ENCODE measurements at places on chromosomes 7 and 10.
A peak's percentile ranks its signal among the peaks of the same experiment; 100 is the strongest.

DNA sequence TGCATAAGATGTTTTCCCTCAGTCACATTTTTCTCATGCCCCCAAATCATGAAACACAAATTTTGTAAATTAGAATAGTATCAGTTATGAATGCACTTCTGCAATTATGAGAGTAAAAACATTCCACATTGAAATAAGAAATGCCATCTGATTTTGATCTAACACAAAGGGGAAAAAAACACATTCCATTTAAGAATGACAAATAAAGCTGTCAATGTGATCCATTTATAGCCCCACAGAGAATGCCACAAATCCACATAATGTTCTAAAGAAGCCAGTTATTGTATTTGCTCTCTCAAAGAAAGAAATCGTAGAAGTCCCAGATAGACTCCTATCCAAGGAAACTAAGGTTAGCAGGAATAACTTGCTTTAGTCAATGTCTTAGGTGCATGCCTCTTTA lies 48.7 kb upstream of the RHOBTB1 start:
- no peak for DNase-seq

DNA sequence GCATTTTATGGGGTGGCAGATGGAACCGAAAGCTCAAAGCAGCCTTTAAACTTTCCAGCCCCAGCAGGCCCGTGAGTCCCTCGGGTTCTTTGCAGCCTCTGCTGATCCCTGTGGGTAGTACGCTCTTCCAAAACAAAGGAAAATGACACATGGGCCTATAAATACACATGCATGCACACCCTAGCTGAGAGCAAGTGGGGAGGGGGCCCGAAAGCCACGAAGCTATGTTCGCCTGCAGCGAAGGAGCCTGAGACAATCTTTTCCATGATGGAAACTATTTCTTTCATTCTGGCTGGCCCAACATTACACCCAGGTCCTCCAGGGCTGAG lies 32.2 kb downstream of the CALML5 start:
- no peak for DNase-seq

DNA sequence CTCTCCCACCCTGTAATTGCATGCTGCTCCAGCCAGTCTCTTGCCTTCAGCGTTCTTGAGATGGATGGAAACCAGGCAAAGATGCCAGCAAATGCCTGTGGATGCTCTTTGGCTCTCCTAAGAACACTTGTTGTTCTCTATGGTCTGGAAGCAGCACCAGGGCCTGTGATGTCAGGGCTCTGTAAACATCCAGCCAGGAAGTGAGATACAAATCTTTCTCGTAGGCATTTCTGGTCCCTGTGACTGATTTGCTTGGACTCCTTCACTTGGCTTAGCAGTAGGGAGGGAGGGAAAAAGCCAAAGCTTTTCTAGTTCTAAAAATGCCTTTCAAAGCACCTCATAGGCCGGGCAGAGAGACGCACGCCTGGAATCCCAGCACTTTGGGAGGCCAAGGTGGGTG lies 201.3 kb downstream of the REEP3 start:
- DNase-seq = no peak

- no peak for DNase-seq
Measured at GRCh38 chr7:32218741-32219288, 148.6 kb upstream of the PDE1C start.

GRCh38 chr7:66146701-66147100 lies 32.1 kb downstream of the CRCP start:
- DNase-seq = no peak

DNA sequence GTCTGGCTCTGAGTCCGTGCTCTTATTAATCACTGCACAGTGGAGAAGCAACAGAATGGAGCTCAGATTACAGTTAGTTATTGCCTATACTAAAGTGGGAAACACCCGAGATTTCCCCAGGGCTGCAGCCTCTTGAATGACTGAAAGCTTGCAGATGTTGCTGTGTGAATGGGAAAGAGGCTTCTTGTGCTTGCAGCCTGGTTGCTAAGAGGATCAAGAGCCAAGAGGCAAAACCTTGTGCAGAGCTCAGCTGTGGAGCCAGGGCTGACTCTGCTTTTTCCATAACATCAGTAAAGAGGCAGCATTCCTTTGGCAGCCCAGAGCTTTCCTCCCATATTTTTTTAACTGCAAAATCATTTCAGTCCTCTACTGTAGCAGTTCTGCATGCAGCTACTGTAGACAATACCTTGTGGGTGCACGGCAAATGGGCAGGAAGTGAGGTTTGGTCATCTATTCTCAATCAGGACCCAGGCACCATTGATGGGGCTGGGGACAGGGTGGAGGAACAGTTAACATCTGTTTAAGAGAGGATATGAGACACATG lies 86.5 kb downstream of the RALA start:
- no peak for DNase-seq

- DNase-seq = no peak
Measured at GRCh38 chr10:113175176-113175575, 225.1 kb downstream of the TCF7L2 start.

DNA sequence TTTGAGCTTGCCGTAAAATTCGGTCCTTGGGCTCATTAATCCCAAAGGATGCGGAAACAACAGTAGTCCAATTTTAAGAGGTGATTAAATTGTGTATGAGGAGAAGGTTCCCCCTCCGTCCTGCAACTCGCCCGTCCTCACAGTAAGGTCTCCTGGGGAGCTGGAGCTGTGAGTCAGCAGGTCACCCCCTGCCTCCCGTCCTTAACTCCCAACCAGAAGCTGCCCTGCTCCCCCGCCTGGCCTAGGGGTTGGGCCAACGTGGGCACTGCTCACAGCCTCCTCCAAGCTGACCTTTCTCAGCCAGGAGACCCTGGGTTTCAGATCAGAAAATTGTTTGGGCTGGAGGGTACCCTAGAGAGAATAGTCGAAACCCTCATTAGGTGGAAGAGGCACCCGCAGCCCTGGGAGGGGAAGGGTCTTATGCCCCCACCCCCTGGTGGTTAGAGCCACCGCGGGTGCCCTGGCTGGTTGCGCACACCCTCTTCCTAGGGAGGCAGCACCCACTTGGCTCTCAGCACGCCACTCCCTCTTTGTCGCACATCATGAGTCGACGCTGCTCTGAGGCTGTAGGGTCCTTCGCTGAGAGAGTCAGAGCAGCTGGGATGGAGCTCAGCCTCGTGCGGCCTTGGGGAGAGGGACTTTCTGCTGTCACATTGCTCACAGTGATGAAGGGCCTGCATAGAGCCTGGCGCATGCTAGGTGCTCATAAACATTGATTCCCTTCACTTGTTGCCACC lies 131.2 kb downstream of the TACC2 start:
- DNase-seq = no peak

DNA sequence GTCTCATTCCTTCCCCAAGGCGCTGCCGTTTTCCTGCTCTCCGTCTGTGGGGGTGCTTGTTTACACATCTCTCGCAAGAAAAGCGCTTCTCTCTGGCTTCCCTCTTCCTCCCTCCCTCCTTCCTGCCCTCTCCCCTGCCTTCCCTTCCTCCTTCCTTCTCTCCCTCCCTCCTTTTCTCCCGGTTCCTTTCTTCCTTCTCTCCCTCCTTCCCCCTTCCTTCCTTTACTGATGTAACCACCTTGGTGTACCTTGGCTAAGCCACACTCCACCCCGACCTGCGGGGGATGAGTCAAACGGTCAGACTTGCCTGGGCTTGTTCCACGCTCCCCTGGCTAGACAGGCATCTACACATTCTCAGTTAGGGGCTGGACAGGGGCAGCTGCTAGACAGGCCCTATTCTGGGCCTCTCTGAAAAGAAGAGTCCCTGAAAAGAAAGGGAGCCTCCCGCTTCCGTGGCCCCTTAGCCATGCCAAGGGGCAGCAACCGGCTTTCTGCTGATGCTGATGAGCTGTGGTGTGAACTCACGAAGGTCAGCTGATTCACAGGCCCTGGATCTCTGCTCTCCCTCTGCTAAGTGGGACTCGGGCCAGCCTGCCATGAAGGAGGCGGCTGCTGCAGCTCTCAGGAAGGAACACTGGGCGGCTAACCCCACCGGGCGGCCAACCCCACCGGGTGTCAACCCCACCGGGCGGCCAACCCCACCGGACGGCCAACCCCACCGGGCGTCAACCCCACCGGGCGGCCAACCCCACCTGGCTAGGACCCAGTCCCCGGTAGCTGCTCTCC lies 216.8 kb downstream of the TCERG1L start:
- DNase-seq = no peak

GRCh38 chr10:84599254-84599653 lies 270.9 kb downstream of the CCSER2 start:
- DNase-seq = no peak

GRCh38 chr7:77337456-77337990 lies 78.6 kb downstream of the GSAP start:
- DNase-seq = no peak

GRCh38 chr7:156039971-156040677 lies 227.9 kb upstream of the SHH start:
- DNase-seq = no peak

- no peak for DNase-seq
Measured at GRCh38 chr10:129448539-129448938, 18.5 kb upstream of the MGMT start.

- DNase-seq = no peak
Measured at GRCh38 chr7:54814401-54814800, 55.4 kb upstream of the SEC61G start.

DNA sequence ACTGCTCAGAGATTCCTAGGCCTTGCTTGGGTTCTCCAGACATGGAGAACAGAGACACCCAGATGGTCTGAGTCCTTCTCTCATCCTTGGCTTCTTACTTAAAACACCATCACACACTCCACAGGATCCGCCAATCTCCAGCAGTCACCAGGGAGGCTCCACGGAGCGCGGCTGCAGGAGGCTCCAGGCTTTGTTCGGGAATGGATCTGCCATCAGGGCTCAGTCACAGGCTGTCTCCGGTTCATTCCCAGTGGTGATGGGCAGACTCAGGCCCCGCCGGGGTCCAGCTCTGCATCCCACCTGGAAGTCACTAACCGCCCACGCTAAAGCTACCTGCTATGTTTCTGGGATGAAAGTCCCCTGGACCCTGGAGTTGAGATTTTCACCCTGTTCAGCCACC lies 312.9 kb downstream of the TCERG1L start:
- no peak for DNase-seq

DNA sequence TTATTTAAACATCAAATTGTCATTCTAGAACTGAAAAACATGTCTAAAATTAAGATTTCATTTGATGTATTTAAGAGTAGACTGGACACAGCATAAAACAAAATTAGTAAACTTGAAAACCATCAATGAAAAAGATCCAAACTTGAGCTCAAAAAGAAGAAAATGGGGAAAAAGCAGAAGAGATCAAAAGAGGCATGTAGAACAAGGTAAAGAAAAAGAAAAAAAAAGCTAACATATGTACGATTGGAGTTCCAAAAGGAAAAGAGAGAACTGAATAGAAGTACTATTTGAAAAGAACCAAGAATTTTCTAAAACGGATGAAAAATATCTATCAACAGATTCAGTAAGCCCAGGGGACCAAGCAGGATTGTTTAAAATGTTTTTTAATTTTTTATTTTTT lies 3.6 kb downstream of the FBXL13 start:
- no peak for DNase-seq

- no peak for DNase-seq
Measured at GRCh38 chr7:156079156-156079555, 266.9 kb upstream of the SHH start.

DNA sequence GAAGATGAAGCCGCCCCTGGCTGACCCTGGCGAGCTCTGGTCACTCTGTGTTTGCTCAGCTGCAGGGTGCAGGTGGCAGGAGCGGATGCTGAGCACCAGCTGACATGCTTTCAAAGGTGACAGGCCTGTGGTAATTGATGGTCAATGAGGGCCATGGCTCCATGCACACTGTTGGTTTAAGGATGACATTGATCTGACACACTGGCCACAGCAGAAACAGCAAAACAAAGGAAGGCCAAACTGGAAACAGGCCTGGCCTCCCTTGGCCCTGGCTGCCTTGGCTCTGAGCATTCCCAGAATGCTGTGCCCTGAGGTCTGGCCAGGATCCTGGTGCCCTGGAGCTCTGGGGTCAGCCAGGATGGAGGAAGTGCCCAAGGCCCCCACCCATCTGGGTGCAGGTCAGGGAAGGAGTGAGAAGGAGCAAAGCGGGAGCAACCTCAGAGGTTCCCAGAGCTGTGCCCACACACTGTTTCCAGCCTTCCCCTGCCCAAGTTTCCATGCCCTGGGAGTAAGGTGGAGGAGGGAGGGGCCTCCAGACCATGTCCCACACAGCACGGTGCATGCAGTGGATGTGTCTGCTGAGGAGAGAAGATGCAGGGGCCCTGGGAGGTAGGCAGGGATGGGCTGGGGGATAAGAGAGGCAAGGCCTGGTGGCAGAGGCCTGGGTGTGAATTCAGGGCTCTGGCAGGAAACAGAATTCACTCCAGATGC lies 302.2 kb downstream of the RPS24 start:
- DNase-seq = peak; percentile 79

GRCh38 chr10:124347956-124348355 lies 70.8 kb downstream of the OAT start:
- no peak for DNase-seq

GRCh38 chr10:70233939-70234300 lies 691 bp upstream of the PPA1 start:
- no peak for DNase-seq

- no peak for DNase-seq
Measured at GRCh38 chr7:30699706-30700495, 17.6 kb upstream of the CRHR2 start.

- DNase-seq = no peak
Measured at GRCh38 chr7:47535035-47535703, 46.7 kb downstream of the TNS3 start.

GRCh38 chr10:61028861-61029361 lies 84.9 kb upstream of the RHOBTB1 start:
- no peak for DNase-seq

DNA sequence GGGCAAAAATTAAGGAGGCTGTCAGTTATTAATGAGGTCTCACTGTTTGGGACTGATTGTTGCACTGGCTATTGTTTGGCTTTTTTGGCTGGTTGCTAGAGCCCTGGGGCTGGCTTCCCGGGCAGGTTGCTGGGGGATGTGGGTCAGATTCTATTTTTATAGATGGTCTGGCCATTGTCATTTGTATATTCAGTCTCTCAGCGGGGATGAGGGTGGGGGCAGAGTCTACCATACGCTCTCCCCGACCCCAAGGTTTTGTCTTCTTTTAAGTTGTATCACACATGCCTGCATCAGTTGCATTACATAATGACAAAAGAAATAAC lies 84.3 kb upstream of the GRB10 start:
- no peak for DNase-seq

DNA sequence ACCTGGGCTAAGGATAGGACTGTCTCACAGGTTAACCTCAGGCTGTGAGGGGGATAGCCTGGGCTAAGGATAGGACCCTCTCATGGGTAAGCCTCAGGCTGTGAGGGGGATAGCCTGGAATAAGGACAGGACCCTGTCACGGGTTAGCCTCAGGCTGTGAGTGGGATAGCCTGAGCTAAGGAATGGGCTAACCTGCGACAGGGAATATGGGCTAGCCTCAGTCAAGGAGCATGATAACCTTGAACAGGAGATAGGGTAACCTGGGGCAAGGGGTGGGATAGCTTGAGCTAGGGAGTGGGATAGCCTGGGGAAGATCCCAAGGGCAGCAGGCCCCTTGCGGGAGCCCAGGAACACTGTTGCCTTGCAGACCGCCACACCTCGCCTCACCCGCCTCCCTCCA lies 42.7 kb downstream of the GRID2IP start:
- DNase-seq = no peak

DNA sequence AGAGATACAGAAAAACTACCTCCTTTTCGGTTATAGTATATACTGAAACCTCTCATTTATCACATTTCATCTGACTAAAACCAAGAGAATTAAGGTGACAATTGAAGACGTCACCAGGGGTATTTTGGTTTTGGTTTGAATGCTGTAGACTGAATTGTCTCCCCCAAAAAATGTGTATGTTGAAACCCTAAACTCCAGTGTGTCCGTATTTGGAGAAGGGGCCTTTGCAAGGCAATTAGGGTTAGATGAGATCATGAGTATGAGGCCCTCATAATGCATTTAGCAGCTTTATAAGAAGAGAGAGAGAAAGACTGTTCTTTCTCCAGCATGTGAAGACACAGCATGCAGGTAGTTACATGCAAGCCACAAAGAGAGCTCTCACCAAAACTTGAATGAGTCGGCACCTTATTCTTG lies 59.5 kb downstream of the CACNA2D1 start:
- no peak for DNase-seq

All from H54 (cell line).